ENCODE measurements at places on chromosomes 3 and 15. TPM values are rescaled to one million over a fixed set of nuclear protein-coding genes. Genes with fewer than 3 reads are reported as not detected.

The CAND2 gene
- 0.37 TPM for total RNA-seq

The LRRC3B gene
- total RNA-seq, result not detected

The PLIN1 gene
- 0.15 TPM for total RNA-seq

The TRH gene
- not detected for total RNA-seq

The CYP8B1 gene
- total RNA-seq, result not detected

Data from A549 treated with Hydrocortisone at 1 μM for 4 hours (cell line).